ENCODE measurements at places on chromosomes 2 and 18.

- no peak for DNase-seq
These were observed 291.1 kb downstream of the MTX2 start for GRCh38 chr2:176560296-176560695.

DNA sequence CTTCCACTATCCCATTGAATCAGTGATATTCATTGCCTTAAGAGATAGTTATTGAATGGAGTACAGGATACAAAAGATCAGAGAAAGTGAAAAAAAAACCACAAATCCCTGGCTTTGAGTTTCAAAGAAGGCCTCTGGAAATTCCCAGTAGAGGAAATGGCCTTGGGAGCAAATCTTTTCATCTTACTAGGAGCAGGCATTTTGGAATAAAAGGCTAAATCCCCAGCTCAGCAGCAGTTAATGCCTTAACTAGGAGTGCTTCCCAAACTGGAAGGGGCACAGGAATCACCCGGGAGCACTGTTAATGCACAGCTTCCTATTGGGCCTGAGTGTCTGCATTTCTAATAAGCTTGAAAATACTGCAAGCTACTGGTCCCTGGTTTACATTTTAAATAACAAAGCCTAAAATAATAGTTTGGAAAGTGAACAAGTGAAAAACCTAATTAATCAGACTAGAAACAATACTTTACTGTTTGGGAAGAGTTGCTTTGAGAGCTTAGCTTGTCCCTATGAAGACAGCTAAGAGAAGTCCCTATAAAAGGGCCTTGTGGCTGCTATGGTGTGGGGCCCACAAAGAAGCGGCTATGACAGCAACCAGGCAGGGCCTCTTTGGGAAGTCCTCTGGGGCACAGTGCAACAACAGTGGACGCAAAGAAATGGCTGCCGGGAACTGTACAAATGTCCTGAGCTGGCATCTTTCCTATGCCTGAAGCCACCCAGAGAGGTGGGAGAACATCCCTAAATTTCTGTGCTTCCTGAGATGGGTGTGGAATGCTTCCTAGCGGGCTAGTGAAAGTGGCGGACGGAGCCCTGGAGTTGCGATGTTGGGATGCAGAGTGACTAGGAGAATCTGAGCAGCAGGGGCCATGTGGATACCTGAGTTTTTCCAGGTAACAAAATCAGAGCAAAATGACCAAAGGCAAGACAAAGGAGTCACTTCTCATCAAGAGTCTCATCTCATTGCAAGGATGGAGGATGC is 117.1 kb upstream of the KLHL14 start:
- no peak for DNase-seq

DNA sequence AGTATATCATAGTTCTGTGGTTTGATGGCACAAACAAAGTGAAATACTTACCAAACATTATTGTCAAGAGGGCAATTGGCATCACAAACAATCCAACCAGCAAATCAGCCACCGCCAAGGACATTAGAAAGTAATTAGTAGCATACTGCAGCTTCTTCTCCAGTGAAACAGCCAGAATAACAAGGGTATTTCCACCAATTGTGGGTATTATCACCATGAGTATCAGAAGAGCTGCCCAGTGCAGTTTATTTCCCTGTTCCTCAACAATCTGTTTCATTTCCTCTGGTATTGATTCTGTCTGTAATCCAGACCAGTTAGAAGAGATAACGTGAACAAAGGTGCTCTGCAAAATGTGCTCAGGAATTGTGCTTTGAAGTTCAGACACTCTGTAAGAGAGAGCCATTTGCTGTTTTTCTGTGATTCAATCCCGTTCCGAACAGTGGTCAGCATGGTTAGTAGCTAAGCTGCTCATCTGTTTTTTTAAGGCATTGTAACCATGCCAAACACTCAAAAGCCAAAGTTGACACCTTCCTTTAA is 1.4 kb downstream of the HTR2B start:
- no peak for DNase-seq

- no peak for DNase-seq
These were observed 59.3 kb downstream of the NTSR2 start for GRCh38 chr2:11610624-11611242.

DNA sequence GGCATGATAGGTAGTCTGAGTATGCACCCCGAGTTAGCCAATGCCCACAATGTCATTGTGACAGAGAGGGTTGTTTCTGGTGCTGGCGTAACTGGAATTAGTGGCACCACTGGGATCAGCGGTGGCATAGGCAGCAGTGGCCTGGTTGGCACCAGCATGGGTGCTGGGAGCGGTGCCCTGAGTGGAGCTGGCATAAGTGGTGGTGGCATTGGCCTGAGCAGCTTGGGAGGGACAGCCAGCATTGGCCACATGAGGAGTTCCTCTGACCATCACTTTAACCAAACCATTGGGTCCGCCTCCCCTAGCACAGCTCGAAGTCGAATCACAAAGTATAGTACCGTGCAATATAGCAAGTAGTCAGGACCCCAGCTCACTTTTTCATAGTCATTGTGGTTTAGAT is 21.6 kb upstream of the DSG4 start:
- no peak for DNase-seq

DNA sequence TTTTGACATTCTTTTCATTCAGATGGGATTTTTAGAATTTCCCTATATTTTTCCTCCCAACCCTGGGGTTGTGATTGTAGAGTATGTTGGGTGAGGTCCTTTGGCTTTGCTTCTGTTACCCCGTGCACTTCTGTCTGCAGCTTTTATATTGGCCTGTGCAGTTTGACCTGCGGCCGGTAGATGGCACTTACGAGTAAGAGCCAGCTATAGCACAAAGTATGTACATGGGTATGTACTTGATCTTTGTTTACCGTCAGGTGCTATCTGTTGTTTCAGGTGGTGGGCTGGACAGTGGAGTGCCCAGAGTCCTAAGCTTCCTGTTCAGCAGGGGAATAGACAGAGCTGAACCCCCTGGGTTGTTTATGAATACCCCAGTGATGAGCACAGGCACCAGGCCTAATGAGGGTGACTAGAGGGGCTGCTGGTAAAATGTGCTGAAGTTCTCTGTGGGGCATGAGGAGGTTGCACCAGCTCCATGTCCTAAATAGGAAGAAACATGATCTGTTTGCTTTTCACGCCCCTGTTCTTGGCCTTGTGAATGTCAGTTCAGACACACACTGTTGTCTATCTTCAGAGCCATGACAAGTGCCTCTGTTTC is 58.9 kb upstream of the THUMPD2 start:
- no peak for DNase-seq

DNA sequence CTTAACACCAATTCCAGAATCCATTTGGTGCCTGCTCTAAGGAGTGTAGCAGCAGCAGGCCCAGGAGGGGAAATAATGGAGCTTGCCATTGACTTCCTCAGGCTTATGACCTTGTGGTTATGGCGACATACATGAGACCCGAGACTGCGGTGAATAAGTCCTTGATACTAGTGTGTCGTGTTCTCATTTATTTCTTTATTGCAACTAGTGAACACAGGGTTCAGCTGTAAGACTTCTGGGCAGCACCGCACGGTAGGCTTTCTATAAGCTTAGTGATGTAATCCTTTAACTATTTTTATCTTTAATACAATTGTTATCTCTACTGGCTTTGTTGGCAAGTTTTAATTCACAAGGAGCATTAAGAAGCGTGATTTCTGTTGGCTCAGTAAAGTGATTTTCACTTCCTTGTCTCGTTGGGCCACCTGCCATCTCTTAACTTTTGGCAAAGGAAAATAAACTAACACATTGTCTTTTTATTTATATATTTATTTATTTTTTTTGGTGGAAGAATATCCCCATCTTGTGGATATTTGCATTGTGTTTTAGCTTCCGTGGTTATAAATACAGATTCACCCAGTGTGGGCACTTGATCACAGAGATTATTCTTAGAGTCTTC is 139.8 kb downstream of the LTBP1 start:
- no peak for DNase-seq

DNA sequence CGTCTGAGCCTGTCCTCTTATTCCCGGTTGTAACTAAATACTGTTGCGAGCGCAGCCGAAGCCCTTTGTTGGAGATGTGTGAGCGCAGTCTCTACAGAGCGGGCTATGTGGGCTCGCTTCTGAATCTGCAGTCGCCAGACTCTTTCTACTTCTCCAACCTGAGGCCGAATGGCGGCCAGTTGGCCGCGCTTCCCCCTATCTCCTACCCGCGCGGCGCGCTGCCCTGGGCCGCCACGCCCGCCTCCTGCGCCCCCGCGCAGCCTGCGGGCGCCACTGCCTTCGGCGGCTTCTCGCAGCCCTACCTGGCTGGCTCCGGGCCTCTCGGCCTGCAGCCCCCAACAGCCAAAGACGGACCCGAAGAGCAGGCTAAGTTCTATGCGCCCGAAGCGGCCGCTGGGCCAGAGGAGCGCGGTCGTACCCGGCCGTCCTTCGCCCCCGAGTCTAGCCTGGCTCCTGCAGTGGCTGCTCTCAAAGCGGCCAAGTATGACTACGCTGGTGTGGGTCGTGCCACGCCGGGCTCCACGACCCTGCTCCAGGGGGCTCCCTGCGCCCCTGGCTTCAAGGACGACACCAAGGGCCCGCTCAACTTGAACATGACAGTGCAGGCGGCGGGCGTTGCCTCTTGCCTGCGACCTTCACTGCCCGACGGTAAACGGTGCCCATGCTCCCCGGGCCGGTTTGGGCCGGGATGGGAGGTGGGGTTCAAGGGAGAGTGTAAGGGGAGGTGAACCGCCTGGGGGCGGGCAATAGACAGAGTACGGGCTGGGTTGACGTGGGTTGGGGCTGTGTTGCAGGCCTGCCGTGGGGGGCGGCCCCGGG is at the start of gene HOXD12:
Gene HOXD12 (plus strand): TSS at position 68 of the 819 bp plus-strand sequence. CDS start 7 bp downstream, at position 75.
- no peak for DNase-seq

DNA sequence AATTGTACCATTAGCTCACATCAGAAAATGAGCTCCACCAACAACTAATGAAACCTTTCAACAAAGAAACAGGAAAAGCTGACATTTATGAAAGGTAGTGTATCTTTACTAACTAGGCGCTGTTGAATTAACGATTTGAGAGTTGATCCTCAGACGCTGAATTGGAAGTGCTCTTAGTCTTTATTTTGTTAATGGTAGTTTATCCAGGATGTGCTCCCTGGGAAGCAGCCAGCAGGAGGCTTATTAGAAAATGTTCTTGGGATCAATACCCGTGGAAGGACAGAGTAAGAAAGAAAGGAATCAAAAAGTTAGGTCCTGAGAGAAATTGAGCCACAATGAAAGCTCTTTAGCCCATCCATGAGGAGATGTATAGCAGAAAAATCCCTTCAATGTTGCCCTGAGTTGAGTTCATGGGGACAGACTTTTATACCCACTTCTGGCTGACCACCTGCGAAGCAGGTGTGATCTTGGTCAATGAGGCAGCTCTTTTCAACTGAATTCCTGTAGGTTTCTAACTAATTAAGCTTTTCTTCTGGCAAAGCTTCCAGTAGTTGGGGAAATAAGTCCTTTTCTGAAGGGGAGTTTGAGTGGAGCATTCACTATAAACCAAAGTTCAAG is 492.6 kb upstream of the REG3G start:
- DNase-seq: no peak

DNA sequence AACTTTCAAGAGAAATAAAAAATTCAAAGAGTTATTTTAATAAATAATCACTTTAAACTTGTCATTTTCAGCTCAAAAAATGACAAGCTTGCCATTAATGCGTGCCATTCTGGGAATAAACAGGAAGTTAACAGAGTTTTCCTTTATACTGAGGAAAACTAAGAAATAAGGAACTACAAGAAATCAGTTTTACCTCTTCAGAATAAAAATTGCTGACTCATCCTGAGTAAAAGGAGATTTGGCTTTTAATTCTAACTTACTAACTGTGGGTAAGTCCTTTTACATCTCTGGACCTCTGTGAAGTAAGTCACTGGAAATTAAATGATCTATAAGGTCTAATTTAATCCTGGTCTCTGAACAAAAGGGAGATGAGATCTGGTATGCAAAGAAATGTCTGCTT is 16.1 kb downstream of the CEBPZ start:
- no peak for DNase-seq

GRCh38 chr2:161172901-161173540 is 12.8 kb downstream of the TANK start:
- no peak for DNase-seq

- no peak for DNase-seq
These were observed 60.4 kb upstream of the COPS8 start for GRCh38 chr2:237025090-237025865.

Measured in neural crest cell (in vitro differentiated cells).